Activated naive CD4-positive, alpha-beta T cell (primary cell): ENCODE measurements at places on chromosomes 7 and 10.

GRCh38 chr7:146022776-146023175 lies 93.8 kb upstream of the CNTNAP2 start:
- DNase-seq, result no peak

GRCh38 chr10:86756511-86757112 lies at the start of gene BMPR1A:
TSS of gene BMPR1A (plus strand) at chr10:86756619. CDS start at chr10:86876019, 119,400 bp downstream.
- DNase-seq, result no peak

- no peak for DNase-seq
These were observed 29.0 kb upstream of the CCNY start for GRCh38 chr10:35307297-35307696.

- DNase-seq, result no peak
These were observed 502.8 kb downstream of the GLRX3 start for GRCh38 chr10:130638991-130639390.

GRCh38 chr10:114245121-114245791 lies 6.2 kb downstream of the VWA2 start:
- no peak for DNase-seq

DNA sequence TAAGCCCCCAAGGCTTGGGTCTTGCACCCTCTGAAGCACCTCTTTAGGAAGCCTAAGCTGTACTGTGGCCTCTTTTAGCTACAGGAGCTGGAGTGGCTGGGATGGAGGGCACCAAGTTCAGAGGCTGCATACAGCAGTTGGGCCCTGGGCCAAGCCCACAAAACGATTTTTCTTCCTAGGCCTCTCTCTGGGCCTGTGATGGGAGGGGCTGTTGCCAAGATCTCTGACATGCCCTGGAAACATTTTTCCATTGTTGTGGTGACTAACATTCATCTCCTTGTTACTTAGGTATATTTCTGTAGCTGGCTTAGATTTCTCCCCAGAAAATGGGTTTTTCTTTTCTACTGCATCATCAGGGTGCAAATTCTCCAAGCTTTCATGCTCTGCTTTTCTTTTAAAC lies 375.7 kb upstream of the NPSR1 start:
- DNase-seq, result no peak

DNA sequence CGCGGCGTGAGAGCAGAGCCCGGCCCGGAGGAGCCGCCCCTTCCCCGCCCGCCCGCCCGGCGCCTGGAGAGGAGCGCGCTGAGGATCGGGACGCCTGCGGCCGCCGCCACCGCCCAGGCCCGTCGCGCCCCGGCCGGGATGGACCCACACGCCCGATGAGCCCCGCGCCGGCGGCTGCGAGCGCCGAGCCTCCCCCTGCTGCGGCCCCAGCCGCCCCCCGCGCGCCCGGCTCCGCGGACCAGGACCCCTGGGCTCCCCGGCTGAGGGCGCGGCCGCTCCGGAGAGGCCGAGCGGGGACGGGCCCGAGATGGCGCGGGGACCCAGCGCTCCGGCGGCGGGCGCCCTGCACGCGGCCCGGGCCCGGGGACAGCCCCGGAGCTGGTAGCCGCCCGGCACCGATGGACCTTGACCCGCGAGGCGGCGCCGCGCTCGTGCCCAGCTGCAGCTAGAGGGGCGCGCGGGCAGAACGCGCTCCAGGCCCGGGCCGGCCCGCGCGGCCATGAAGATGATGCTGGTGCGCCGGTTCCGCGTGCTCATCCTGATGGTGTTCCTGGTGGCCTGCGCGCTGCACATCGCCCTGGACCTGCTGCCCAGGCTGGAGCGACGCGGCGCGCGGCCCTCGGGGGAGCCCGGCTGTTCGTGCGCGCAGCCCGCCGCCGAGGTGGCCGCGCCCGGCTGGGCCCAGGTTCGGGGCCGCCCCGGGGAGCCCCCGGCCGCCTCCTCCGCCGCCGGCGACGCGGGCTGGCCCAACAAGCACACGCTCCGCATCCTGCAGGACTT lies 520 bp downstream of the FAM20C start:
- DNase-seq, result no peak

DNA sequence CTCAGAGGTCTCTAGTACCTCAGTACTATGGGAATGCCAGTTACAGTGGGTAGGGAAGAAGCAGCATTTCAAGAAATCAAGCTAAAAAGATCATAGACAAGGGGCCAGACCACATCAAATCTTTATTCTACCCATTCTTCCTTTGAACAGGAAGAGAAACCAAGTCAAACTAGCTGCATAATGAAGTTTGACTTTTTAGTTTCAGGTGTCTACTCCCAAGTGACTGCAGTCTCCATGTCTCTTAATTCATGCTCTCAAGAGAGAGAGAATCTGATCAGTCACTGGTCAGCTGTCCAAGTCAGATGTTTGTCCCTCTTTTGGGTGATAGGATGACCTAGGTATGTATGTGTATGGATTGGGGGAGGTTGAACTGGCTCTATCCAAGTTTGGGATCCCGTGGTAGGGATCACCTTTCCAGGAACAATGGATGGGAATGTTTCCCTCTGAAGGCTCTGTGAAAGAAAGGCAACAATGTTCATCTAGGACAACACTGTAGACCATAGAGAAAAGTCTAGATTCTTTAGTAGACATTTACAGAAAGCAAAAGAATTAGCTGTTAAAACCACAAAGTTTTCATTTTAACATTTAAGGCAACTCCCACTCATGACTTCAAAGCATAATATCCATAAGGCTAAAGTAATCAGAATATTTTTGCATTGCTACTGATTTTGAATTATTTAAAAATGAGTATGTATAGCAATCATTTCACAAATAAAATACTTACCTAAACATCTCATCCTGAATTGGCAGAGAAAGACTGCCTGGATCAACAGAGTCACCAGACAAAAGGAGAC lies 30.1 kb upstream of the PRTFDC1 start:
- DNase-seq, result no peak

GRCh38 chr7:114806590-114807162 lies 115.2 kb upstream of the MDFIC start:
- no peak for DNase-seq

DNA sequence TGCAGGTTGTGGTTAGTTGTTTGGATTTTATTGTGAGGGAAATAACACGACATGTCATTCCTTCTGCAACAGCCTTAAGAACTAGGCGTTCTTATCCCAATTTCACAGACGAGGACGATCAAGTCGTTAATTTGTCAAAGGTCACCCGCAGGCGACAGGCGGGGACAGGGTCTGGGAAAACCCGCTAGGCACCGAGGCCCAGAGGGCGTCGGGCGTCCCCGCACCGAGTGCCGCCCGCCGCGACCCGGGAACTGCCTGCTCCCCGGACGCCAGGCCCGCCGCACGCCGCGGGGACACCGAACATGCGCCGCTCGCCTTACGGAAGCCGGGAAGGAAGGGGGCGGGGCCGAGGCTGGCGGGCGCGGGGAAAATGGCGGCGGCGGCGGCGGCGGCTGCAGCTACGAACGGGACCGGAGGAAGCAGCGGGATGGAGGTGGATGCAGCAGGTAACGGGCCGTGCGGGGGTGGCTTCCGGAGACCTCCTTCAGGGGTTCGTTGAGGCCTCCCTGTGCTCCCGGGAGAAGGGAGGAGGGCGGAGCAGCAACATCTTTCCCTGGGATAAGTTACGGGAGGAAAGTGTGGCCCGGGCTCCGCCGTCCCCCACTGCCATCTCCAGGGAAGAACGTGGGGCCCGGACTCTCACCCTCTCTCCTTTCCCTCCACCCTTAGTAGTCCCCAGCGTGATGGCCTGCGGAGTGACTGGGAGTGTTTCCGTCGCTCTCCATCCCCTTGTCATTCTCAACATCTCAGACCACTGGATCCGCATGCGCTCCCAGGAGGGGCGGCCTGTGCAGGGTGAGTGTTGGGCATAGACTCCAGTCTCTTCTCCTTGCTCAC lies at the start of gene COPS6:
Gene COPS6 (plus strand): TSS at position 349 of the 837 bp plus-strand sequence. CDS start 22 bp downstream, at position 371.
- DNase-seq, result peak; percentile 85

DNA sequence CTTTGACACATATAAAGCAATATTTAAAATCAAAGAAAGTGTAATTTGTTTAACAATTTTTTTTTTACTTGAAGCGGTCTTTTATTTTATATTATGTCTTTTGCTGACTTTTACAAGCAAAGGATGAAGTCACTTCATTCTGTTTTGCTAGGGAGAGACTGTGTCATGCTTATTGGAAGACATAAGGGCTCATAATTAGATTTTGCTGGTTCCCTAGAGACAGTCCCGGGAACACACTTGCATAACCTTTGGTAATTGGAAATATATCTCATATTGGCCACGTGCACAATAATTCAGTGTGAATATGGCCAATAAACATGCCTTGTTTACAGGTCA lies 448 bp upstream of the NET1 start:
- no peak for DNase-seq

GRCh38 chr7:131501422-131501821 lies 55.0 kb downstream of the PODXL start:
- no peak for DNase-seq

GRCh38 chr7:96189129-96189820 lies 132.6 kb downstream of the SLC25A13 start:
- no peak for DNase-seq

DNA sequence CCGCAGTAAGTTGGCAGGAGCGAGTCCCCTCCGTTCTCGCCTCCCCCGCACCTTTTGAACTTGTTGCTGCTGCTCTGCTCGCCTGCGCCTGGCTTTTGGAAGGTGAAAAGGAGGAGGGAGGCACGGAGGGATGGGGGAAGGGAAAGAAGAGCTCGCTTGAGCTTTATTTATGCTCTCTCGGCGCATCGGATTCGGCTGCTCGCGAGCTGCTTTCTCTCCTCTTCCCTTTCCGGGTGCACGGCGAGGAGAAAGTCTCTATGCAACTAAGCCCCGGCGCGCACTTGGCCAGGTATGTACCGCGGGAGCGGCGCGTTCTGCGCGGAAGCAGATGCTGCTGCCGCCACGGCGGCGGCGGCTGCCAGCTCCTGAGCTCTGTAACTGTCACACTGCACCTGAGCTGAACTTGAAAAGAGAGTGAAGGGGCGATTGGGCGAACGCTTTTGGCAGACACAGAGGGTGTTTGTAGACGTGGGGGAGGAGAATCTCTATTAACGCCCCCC lies 551 bp downstream of the KCND2 start:
- no peak for DNase-seq

DNA sequence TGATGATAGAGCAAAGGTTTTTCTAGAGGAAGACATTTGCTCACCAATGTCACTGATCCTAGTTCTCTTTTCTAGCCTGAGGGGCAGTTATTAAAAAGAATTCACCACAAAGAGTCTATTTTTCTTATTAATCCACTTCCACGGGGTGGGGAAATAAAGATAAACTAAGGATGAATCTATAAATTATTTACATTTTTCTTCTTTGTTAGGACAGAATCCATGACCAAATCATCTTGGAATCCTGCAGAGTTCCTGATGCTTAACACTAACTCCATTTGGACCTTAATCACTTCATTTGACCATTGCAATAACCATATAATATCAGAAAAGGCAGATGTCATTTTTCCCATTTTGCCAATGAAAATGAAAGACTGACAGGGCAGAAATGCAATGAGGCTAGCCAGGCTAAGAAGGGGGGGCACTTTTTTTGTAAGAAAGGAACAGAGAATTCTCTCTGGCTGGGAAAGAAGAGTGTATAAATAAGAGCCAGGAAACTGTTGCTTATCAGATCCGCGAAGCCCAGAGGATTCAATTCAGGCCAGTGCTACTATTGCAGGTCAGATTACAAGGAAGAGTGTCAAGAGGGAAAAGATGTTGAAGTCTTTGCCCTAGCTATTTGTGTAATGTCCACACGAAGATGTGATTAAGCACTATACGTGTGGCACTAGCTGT lies 433.2 kb downstream of the TNS3 start:
- no peak for DNase-seq

DNA sequence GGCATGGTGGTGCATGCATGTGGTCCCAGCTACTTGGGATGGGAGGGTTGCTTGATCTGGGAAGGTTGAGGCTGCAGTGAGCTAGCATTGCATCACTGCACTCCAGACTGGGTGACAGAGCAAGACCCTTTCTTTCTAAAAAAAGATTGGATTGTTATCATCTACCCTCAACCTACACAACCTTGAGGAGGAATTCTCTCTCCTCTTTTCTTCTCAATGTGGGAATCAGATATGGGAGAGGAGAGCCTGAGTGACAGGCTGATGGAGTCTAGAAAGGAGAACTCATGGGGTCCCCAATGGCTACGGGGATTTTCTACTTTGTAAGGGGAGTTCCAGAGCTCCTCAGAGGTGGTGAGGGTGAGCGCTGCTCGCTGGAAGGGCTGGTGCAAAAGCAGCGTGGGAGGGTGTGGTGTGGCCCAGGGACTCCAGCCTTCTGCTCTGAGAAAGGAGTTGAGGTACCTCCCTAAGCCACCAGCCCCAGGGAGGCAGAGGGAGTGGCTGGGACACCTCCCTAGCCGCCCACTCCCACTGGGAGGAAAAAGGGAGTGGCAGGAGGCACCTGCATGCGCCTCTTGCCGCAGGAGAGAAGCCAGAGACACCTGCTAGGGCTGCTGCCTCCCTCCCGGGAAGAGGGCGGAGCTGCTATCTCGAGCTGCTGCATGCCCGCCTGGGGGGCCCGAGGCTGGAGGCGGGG lies 48.4 kb downstream of the GATA3 start:
- no peak for DNase-seq

DNA sequence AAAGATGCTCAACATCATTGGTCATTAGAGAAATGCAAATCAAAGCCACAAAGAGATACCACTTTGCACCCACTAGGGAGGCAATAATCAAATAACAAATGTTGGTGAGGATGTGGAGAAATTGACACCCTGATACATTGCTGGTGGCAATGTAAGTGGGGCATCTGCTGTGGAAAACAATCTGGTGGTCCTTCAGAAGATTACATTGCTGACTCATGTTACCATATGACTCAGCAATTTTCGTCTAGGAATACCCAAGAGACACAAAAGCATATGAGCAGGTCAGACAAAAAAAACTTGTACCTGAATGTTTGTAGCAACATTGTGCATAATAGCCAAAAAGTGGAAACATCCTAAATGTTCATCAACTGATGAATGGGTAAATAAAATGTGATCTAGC lies 4.9 kb upstream of the CLDN3 start:
- DNase-seq, result no peak

GRCh38 chr10:11036424-11037011 lies 18.8 kb downstream of the CELF2 start:
- no peak for DNase-seq

DNA sequence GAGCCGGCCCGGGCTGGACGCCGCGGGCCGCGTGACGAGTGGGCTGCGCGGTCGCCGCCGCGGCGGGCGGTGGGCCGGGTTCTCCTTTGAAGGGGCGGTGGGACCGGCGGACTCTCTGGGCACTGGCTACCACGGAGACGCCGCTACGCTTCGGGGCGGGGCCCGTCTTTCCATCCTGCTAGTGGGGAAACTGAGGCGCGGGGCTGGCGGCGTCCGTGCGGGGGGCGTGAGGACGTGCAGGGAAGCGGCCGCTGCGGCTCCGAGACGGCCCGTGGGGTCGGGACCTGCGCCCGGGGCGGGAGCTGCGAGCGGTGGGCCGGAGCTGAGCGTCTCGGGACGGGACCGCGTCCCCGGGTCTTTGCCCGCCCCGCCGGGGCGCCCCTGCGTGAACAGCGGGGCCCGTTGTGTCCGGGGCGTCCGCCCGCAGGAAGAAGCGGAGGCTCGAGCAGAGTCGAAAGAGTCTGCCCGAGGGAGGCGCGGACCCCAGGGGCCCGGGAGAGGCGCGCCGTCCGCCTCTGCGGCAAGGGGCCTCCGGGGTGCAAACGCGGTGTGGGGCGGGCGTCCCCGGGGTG lies 548 bp upstream of the BNIP3 start:
- no peak for DNase-seq

- no peak for DNase-seq
These were observed 63.2 kb upstream of the FGFR2 start for GRCh38 chr10:121661451-121661851.

GRCh38 chr10:6753644-6754043 lies 173.6 kb upstream of the PRKCQ start:
- DNase-seq, result no peak
